Left renal cortex interstitium (tissue), 4 donors: ENCODE measurements at places on chromosomes 4 and X. TPM values are rescaled to one million over a fixed set of nuclear protein-coding genes. Genes with fewer than 3 reads are reported as not detected.

DNA sequence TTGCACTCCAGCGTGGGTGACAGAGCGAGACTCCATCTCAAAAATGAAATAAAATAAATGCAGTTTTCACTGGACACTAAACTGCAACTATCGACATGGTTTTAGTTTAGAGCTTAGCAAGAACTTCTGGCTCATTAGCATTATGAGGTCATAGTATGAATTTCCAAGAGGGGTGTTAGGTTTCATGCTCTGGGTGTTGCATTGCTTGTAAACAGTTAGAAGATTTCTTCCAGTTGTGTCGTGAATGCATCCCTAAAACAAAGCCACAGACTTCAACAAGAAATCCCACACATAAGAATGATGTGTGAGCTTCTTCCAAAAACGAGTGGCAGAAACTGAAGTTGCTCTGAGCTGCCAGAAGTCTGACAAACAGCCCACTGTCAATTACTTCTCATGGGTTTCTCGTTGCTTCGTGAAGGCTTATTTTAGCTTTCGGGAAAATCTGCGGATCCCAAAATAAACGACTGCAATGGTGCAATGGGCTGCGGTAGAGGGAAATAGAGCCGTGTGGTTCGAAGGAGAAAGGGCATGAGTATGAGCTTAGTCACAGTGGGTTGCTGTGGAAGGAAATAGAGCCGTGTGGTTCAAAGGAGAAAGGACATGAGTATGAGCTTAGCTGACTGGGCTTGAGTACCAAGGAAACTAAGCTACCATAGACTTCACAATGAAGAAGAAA is 354.9 kb downstream of the DHRSX start:
- DNase-seq: no peak

DNA sequence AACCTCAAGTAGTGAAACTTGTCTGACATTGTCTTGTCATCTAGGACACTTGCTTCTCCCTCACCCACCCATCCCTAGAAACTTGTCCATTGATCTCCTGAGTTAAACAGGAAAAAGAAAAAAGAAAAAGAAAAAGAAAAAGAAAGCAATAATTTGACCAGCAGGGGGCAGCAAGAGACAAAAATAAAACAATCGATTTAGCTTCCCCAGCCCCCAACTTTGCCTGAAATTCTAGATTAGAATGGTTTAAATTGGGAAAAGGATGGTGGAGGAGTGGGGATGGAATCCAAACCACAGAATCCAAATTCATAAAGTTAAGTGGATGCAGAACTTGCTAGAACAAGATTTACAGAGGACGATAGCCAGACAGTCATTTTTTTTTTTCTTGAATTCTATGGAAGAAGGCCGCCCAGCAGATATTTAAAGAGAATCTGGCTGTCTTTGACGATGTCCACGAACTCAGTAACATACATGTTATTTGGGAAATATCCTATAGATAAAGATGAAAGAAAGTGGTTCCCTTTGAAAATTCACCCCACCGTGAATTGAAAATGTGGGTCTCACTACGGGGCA is 282.9 kb downstream of the USP46 start:
- no peak for DNase-seq

- DNase-seq: no peak
Observed at GRCh38 chrX:154998204-154998880, 24.2 kb downstream of the F8 start.

- DNase-seq: no peak
Observed at GRCh38 chr4:182741054-182741453, 176.1 kb downstream of the DCTD start.

DNA sequence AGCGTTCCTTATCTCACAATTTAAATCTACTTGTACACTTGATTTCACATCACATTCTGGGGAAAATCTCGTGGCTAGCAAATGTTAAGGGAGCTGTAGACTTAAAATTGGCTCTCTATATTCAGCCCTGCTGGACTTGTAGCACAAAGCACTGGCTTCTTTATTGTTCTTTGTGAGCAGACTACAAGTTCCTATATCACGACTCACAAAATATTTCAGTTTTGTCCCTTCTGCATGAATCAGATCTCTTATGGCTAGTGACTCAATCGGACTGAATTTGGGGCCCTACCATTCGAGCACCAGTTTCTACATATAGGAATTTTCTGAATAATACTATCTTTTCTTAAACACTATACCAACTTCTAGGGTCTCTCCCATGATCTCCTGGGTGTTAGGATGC is 390.1 kb downstream of the ADAM29 start:
- no peak for DNase-seq

GRCh38 chr4:150078041-150078578 is at the start of gene DCLK2:
TSS of gene DCLK2 (plus strand) at chr4:150078445. CDS start at chr4:150079028, 583 bp downstream.
- peak; percentile 41 for DNase-seq

GRCh38 chrX:47093248-47093647 is 15.0 kb downstream of the RGN start:
- no peak for DNase-seq

GRCh38 chr4:86928400-86929255 is 6.2 kb upstream of the AFF1 start:
- no peak for DNase-seq

DNA sequence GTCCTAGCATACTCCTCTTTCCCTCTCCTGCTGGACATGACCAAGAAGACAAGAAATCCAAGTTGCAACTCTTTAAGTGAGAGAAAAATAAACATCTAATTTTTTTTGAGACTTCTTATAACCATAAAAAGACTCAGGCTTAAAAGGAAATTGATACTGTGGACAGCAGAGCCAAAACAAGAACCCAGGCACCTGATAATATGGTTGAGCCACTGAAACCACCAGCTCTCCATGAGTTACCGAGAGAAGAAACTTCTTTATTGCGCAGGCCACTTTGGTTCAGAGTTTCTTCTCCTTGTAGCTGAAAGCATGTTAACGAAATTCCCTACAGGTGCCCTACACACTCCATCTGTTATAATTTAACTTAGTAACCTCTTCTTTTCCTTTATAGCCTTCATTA is 11.3 kb upstream of the SPCS3 start:
- no peak for DNase-seq

DNA sequence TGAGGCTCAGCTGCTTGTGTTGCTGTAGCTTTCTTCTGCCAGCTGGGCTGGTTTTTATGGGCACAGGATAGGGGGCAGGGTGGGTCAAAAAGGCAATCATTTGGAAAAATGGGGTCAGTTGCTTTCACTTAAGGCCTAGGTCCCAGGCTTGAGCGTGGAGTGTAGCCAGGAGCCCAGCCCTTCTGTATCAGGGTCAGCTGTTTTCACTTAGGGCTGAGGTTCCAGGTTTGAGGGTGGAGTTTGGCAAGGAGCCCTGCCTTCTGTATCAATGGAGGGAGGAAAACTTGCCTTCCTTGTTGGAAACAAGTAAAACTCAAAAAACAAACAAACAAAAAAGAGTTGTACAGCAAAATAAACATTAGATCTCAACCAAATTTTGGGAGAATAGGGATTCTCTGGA is 37.0 kb upstream of the UGT8 start:
- DNase-seq: no peak

DNA sequence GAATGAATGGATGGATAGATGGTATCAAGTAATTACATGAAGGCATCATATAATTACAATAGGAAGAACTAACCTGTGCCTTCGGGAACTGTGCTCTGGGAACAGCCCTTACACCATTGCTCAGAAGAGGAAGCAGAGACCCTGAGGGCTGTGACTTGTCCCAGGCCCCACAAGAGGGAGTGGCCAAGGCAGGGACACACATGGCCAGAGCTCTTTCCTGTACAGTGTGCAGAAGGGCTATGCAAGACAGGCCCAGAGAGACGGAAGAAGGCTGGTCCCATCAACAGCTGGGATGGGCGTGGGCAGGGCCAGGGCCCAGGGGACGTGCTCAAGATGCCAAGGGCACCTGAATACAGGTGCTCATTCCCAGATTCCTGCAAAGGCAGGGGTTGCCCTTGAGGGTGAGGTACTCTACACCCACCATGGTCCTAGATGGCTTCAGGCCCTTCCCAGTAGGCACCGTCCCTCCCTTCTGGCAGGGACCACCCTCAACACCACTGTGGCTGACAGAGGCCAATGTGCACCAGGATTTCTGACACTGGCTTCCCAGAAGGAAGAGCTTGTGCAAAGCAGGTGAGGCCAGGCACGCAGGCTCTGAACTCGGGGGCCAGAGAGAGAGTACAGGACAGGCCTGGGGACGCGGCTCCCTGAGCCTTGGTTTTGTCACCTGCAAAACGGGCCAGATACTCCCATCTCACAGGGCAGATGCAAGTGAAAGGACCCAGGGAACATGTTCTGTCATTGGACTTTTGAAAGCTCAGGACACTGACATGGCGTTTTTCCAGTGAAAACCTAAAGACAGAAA is 1.7 kb downstream of the EVC2 start:
- DNase-seq: no peak

DNA sequence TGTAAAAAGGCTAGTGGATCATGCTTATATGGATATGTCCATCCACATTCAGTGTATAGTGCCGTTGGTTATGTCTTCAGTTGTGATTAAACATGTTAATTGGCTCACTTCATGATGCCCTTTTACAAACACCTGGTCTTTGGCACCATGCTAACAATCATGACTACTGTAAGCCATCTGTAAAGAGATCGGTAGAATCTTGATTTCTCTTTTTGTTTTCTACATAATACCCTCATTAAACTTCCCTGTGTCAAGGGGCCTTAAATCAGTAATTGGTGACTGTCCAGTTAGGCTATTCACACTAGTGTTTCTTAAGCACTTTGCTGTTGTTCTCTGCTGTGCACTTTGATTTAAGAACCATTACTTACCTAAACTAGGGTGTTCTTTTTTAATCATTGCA is 475.2 kb downstream of the RPA4 start:
- no peak for DNase-seq

DNA sequence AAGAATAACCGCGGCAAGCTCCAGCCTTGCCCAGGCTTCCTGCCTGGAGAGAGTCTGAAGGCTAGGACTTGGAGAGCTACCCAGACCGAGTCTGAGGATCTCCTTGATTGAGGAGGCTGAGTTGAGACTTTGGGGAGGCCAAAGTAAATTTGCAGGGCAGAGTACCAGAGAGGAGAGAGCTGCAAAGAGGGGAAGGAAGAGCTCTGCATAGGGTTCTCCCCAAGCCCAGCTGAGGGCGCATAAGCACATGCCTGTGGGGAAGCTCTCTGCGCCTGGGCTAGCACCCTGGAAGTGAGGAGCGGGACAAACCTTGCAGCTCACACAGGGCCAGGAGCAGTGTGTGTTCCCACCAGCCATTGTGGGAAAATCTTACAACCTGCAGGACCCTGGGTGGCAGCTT is 56.1 kb downstream of the FAM193A start:
- DNase-seq: no peak

GRCh38 chrX:148940411-148940996 is 440.1 kb downstream of the AFF2 start:
- no peak for DNase-seq

- DNase-seq: no peak
Observed at GRCh38 chrX:15946783-15947580, 92.4 kb upstream of the AP1S2 start.

DNA sequence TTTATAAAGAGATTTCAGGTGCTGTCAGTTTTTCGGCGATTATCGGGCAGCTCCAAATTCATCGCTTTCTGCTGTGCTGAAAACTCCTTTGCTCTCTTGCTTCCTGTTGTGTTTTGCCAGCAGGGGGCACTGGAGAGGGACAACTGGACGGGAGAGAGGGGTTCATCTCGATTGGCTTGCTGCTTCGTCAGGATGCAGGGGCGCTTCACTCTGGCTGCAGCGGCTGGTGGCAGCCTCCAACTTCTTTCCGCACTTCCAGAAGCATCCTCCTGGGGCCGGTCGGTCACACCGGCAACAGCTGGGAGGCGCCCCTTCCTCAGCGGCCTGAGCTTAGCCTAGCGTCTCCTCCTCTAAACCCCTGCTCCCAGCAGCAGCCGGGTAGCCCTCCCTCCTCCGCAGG is 29.5 kb downstream of the MSL3 start:
- DNase-seq: peak; percentile 19

- no peak for DNase-seq
Observed at GRCh38 chr4:94570558-94570957, 118.8 kb downstream of the PDLIM5 start.

DNA sequence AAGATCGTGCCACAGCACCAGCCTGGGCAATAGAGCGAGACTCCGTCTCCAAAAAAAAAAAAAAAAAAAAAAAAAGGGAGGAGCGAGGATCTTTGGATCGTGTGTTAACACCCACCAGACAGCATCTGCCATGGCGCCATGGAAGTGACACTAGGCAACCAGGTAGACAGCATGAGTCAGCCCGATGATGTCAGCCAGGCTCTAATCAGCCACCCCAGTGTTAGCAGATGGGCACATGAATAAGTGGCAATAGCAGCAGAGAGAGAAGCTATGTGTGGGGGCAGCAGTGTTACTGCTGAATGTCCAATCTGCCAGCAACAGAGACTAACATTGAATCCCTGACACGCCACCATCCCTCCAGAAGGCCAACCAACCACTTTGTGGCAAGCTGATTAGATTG is 6.6 kb downstream of the SYN1 start:
- no peak for DNase-seq

- no peak for DNase-seq
Observed at GRCh38 chr4:40185830-40186664, 10.8 kb upstream of the RHOH start.

GRCh38 chr4:88442689-88443191 is 14.2 kb upstream of the HERC5 start:
- DNase-seq: no peak

- no peak for DNase-seq
Observed at GRCh38 chr4:146930673-146931072, 15.0 kb downstream of the TTC29 start.

- DNase-seq: no peak
Observed at GRCh38 chr4:125956276-125956675, 641.5 kb downstream of the FAT4 start.

ASMT gene
- 0.44 TPM for polyA plus RNA-seq

KCND1 gene
- polyA plus RNA-seq: 3.4 TPM

NPY2R gene
- polyA plus RNA-seq: 0.33 TPM

TMPRSS11A gene
- not detected for polyA plus RNA-seq

FMR1NB gene
- polyA plus RNA-seq: 0.25 TPM

USP46 gene
- 34.6 TPM for polyA plus RNA-seq

GRIA3 gene
- polyA plus RNA-seq: 2.2 TPM

HHIP gene
- polyA plus RNA-seq: 3.4 TPM

PPP2R2C gene
- polyA plus RNA-seq: 0.51 TPM

PABPC5 gene
- 7.5 TPM for polyA plus RNA-seq

DKK2 gene
- 2.5 TPM for polyA plus RNA-seq

NEK1 gene
- 18.0 TPM for polyA plus RNA-seq

MAB21L2 gene
- polyA plus RNA-seq: not detected

IL2RG gene
- polyA plus RNA-seq: 1.1 TPM

FRMPD4 gene
- polyA plus RNA-seq: 0.18 TPM

NEXMIF gene
- polyA plus RNA-seq: 3.0 TPM
